ENCODE measurements at places on chromosomes 5 and 9.

- DNase-seq = no peak
These were observed 114.7 kb downstream of the GDNF start for GRCh38 chr5:37725185-37725584.

DNA sequence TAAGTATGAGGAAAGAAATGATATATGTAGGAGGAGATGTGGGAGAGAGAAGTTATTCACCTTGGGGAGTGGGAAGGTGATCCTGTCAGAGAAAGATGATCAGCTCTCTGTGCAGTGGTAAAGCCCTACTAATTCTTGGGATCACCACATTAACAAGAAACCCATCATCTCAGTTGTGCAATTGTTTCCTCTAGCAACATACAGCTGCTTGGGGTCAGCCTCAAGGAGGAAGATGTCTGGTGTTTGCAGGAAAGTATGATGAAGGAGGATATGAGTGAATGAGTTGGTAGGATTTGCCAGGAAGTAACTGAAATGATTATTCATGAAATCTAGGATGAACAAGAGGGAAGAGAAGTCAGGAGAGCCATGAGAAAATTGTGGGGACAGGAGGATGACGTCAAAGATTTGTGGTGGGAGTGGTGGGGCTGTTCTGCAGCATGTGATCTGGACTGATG is 50.1 kb downstream of the TNFSF8 start:
- DNase-seq = peak; percentile 61

DNA sequence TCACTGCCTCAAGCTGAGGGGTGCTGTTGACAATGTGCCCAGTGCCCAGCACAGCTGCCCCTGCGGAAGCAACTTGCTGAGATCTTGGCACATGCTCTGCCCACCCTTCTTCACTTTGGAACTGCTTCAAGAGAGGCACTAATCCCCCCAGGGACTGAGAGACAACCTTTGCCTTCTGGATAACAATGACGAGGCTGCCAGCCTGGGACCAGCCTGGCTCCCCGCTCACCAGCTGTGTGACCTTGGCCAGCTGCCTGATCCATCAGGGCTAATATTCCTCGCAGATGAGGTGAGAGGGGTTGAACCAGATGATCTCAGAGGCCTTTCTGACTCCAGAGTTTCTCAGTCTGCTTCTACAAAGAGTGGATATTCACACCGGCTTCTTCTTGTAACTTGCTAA is 81.0 kb downstream of the SHB start:
- no peak for DNase-seq

GRCh38 chr9:6996061-6996854 is 238.5 kb downstream of the KDM4C start:
- no peak for DNase-seq

- DNase-seq = peak; percentile 43
These were observed 679 bp downstream of the B4GALT1 start for GRCh38 chr9:33166231-33167083.

DNA sequence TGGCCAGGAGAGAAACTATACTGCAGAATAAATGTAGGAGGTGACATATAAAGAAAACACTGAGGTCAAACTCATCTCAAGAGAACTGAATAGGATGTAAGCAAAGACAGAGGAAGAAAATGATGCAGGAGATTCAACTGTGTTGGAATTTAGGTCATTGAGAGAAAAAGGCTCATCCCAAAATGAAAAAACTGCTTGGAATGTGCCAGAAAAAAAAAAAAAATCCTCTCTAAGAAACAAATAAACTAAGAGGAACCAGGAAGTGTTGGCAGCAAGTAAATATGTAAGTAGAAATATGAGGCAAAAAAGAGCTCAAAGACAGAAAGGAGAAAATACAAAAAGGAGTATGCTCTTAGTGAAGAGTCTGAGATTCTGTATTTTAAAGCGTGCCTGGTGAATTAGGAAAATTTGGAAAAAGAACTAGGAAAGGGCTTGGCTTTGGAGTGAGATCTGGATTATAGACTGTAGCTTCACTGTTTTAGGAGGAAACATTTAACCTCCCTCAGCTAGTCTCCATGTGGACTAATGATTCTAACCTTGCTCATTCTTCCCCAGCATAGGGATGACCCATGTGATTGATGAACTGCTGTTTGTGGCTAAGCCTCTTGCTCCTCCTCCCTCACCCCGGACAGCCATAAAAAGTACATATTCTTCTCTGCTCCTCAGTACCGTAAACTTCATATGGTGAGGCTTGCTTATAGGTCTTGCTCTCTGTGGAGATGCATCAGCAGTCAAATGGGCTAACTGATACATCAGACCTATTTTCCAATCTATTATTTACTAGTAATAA is 185.6 kb upstream of the POU5F2 start:
- DNase-seq = no peak

GRCh38 chr9:97504381-97505216 is 3.1 kb downstream of the TMOD1 start:
- DNase-seq = no peak

- DNase-seq = no peak
These were observed 849 bp upstream of the RGMB start for GRCh38 chr5:98772415-98773213.

DNA sequence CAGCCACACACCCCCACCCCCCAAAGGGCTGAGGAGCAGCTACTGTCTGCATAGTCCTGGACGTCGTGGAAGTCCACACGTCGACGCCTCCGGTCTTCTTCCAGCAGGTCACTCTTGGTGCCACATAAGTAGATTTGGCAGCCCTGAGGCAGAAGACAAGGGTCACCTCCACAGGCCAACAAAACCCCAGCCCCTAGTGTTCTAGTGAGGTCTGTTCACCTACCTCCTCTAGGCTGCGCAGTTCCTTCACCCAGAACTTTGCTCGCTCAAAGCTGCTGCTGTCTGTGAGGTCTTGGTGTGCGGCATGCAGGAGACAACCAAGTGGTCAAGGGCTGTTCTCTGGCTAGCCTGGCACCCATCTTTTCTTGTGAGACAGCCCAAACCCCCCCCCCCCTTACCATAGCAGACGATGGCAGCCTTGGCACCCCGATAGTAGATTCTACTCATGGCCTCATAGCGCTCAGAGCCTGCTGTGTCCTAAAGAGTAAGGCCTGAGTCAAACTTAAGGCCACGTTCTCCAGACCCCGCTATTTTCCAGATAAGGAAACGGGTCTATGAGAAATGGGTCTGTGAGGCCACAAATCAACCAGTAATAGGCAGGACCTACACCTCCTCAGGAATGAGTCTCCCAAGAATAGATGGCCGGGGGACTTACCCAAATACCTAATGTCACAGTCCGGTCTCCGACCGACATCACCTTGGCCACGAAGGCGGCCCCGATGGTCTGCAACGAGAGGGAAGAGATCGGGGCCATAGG is 987 bp downstream of the RAB24 start:
- DNase-seq = no peak

DNA sequence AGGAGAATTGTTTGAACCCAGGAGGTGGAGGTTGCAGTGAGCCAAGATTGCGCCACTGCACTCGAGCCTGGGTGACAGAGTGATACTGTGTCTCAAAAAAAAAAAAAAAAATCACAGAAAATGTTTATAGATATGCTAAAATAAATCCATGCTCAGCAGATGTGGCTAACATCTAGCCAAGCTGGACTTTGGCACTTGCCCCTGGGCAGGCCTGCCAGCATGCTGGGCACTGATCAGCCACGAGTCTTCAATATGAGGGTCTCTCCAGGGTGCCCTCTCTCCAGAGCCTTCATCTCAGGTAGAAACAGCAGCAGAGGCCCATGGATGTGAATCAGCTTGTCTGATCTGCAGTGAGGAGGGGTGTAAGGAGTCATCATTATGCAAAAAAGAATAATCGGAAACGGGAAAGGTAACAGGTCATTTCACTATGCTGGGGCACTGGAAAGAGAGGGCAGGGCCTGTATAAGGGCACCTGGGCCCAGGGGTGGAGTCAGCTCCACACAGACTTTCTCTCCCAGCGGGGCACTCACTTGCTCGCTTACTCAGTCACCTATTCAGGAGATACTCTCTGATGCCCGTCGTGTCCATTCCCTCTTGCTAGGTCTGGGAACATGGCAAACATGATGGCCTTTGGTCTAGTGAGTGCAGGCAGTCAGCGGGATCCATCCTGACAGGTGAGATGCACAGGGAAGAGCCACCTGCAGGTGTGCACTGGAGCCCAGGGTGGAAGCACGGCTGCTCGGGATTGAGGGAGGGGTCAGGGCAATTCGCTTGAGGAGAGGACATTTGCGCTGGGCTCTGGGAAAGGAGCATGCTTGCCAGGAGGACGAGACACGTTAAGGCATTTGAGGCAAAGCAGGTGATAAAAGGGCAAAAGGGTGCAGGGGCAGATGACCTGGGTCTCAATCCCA is 17.1 kb downstream of the RNF44 start:
- no peak for DNase-seq

DNA sequence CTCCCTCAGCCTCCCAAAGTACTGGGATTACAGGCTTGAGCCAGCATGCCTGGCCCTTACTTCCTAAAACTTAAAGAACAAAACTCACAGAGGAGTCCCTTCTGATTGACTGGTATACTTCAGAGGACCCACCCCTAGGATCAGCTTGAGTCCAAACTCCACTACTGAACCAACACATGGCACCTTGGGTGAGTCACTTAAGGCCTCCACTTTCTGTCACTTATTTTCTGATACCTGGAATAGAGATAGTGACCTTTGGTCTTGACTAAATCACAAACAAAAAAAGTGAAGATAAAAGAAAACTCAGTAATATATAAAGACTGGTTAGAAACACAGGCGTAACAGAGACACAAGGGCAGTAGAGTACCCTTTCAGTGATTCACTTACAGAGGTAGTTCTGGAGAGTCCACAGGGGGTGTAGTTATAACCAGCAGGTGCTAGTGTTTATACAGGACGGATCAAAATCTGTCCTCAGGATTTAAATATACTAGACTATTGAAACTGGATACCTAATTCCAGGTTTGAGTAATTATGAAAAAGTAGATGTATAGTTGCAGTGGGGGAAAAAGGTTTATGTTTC is 274.3 kb upstream of the ANKRD55 start:
- no peak for DNase-seq

DNA sequence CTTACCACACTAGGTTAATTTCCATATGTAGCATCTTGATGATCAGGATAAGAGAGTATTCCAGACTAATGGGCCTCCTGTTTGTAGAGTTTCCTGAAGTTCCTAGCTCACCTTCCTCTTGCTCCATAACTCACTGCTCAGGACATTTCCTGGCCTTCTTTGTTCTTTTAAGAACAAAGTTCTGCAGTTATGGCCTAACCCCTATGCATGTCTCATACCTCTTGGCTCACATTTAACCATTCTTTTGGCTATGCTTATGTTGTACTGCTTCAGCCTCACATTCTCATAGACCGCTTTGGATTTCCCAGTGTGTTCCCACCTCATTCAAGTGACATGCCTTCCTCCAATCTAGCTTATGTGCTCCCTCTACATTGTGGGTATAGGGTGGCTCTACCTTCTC is 40.5 kb upstream of the HMGCS1 start:
- DNase-seq = no peak

DNA sequence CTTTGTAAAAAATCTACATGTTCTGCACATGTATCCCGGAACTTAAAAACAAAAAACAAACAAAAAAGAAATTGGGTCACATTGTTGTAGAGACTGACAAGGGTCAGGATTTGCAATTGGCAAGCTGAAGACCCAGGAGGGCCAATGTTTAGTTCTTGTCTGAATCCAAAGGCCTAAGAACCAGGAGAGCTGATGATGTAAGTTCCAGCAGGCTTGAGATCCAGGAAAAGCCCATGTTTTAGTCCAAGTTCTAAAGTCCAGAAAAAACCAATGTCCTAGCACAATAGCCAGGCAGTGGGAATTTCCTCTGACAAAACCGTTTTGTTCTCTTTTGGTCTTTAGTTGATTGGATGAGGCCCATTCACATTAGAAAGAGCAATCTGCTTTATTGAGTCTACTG is 244.9 kb downstream of the DMAC1 start:
- no peak for DNase-seq

GRCh38 chr9:91423785-91424402 is at the start of gene NFIL3:
NFIL3 (minus strand) TSS chr9:91423832; CDS start chr9:91410734, 13,098 bp downstream.
- peak; percentile 80 for DNase-seq

- DNase-seq = peak; percentile 71
These were observed 101.8 kb downstream of the CDK5RAP2 start for GRCh38 chr9:120478208-120478607.

DNA sequence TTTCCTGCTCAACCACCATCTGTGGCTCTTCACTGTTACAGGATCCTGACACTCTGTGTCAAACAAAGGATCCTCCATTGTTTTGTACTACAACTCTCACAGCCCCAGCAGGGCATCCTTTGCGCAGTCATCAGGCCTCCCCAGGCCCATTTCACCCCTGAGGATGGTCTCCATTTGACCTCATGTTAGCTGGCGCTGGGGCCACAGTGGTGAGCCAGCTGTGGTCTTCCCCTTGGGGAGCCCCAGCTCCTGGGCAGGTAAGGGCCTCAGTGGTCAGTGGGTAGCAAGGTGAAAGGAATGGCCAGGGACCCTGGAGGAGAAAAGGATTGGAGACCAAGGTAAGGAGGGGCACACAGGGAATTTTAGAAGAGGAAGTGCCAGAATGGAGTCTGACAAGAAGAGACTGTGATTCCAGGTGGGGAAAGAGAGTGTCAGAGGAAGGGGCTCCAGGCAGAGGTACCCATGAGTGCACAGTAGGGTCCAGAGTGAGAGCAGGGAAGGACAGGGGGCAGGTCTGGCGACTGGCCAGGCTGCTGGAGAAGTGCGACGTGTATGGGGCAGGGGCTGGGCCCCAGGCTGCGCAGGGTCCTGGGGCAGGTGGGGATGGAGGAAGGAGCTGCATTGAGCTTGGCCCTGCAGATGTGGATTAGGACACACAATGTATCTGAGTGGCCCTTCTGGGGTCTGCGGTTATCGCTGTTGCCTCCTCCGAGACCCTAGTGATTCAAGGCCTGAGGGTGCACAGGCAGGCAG is 109.9 kb downstream of the PHF2 start:
- no peak for DNase-seq

DNA sequence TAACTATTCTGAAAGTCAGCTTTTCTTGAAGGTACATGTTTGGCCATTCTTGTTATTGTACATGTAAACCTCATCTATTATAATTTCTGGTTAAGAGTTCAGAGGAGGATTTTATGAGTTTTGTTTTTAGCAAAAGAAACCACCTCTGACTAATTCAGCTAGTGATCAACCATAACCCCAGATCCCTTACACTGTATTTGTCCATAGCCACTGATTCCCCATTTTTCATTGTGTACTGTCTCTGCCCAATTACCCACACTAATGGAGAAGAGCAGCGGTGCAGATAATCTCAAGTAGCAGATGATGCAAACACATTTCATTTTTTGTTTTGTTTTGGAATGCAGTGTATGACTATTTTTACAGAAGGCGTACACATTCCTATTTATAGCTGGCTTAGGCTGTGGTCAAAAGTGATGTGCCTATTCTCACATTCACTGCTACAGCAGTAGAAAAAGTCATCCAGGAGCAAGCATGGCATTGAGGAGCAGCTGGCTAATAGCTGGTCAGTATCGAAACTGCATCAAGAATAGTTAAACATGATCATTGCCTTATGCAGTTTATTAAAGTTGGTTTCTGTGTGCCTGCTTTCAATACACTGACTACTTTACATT is 988.3 kb downstream of the DTWD2 start:
- no peak for DNase-seq

DNA sequence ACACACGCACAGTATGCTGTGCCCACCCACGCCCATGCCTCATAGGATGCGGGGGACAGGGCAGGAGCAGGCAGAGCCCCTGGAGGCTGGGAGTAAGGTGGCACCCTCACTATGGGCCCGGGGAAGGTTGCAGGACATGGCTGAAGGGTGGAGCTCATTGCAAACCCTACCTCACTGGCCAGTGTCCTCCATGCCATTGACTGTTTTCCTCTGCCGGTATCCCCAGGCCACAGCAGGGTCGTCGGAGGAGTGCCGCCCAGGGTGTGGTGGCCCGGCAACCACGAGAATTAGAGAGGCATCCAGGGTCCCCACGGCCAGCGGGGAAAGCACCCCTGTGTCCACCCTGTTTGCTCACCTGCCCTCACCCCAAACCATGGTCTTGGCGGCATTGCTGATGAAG is 59.7 kb upstream of the FCN2 start:
- no peak for DNase-seq

GRCh38 chr9:93680443-93681268 is 104.3 kb downstream of the PHF2 start:
- no peak for DNase-seq

All from inflammatory macrophage (primary cell).